ENCODE measurements at places on chromosomes 3 and 15.

DNA sequence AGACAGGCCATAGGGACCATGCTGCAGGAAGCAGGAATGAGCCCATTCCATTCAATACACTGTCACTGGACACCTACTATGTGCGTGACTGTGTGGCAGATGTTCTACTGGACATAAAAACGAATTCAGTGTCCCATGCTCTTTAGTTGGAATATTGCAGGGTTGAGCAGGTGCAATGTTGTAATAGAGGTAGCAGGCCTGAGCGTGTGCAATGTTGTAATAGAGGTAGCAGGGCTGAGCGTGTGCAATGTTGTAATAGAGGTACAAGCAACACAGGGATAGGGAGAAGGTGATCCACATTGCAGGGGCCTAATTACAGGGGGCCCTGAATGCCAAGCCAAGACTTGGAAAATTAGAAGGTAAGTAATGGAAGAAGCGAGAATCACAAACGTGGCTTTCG is 261.4 kb upstream of the HES1 start:
- no peak for DNase-seq

GRCh38 chr3:184336547-184337398 is 627 bp upstream of the FAM131A start:
- DNase-seq = no peak

- DNase-seq = no peak
Observed at GRCh38 chr3:191376516-191377141, 46.3 kb upstream of the UTS2B start.

DNA sequence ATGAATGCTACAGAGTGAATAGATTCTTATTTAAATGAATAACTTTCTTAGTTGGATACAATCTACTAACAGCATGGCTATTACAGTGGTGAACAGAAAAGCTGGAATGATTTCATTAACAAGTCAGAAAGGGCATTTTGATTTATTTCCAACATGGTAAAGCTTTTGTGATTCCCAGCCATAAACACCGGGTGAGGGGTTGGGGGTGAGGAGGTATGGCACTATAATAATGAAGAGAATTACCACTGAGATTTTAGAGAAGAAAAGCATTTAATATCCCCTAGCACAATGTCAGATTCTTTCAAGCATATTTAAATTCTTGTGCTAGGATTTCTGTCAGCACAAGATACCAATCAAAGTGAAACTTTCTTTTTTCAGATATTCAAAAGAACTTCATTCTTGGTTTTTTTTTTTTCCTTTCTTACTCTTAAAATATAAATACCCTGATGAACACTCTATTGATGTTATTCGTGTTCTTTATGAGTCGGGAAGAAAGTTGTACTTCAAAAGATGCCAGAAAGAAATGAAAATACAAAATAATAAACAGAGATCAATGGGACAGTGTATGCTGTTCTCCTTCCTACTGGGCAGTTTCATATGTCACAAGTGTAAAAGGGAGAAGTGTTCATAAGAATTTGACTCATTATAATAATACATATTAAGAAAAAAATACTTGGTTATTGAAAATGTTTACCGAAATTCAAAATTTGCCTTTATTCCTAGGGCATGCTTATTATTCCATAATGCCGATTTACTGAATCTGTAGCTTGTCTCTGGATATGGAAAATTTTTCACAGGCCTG is 522.8 kb downstream of the CADM2 start:
- DNase-seq = no peak

GRCh38 chr3:167318996-167319615 is 61.0 kb downstream of the ZBBX start:
- DNase-seq = peak; percentile 92

DNA sequence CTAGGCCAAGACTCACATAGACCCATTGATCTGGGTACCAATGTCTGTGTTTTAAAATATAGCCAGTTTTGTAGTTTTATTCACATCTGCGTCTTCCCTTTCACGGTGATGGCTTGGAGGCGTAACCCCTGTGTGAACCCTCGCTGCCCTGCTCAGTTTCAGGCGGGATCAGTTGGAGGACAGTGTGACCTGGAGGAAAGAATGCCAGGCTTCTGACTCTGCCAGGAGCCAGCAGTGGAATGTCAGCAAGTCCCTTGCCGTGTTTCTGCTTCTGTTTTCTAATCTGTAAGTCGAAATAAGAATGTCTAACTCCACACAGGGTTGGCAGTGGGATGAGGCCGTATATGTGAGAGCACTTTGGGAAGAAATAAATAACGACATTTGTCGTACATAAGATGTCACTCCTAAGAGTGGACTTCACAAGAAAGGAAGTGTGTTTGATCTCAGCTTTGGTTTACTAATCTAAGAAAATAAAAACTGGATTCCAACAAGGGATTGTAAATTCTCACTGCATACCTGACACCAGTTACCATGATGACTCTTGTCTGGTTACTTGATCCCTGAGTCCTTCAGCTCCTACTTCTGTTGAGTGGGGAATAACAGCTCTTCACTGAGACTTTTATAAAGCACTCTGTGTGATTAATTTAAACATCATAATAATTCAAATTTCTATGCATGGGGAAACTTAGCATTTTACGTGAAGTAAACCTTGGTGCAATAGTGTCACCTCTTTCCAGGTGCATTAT is 6.3 kb upstream of the CA12 start:
- no peak for DNase-seq

DNA sequence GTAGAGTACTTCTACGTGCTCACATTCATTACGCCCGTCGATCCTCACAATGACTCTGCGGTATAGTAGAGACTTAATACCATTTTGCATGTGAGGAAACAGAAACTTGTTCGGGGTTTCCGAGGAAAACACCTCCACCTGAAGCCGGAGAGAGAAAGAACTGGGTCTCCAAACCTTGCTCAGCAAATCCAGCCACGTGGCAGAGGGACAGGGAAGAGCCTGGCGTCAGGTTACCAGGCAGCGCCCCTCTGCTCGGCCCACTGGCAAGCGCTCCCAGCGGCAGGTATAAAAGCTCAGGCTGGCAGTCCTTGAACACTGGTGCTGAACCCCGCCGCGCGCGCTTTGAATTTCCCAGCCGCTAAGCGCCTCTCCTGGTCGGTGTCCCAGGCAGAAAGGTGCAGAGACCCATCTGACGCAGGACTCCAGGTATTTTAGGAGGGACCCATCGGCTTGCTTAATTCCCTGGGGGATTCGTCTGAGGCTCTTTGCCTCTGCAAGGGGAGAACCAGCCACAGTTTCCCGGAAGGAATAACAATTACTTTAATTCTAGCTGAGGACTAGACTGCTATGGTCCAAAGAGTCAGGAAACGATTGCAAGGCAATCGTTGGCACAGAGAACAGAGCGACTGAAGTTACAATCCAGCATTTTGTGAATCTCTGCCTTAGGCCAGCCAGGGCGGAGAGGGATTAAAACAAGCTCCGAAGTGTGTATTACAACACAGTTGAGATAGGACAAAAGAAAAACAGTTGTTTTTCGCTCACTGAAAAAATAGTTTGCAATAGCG is at the start of gene C2CD4A:
C2CD4A (plus strand) TSS at position 315 of the 785 bp plus-strand sequence. CDS start 637 bp downstream, outside the sequence.
- no peak for DNase-seq

DNA sequence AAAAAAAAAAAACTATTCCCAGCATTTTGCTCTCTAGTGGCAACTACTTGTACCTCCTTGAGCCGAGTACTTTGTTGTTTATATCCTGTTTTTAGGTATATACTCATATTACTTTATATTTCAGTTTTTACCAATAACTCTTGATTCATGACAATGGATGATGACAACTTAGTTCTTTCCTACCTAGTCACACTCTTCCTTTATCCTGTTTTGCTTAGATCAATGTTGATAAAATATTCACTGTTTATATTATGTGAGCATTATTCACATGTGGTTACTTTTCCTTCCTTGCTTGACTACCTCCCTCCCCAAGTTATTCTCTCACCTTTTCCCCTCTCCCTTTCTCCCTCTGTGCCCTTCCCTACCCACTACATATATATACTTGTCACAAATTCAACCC is 53.7 kb downstream of the NKIRAS1 start:
- no peak for DNase-seq

GRCh38 chr3:149634573-149634972 is 23.3 kb downstream of the WWTR1 start:
- no peak for DNase-seq

GRCh38 chr3:74055061-74055460 is 430.3 kb upstream of the PDZRN3 start:
- DNase-seq = no peak

- no peak for DNase-seq
Observed at GRCh38 chr3:32709346-32709745, 24.4 kb downstream of the CNOT10 start.

- peak; percentile 83 for DNase-seq
Observed at GRCh38 chr3:27479806-27480543, 4.2 kb downstream of the SLC4A7 start.

DNA sequence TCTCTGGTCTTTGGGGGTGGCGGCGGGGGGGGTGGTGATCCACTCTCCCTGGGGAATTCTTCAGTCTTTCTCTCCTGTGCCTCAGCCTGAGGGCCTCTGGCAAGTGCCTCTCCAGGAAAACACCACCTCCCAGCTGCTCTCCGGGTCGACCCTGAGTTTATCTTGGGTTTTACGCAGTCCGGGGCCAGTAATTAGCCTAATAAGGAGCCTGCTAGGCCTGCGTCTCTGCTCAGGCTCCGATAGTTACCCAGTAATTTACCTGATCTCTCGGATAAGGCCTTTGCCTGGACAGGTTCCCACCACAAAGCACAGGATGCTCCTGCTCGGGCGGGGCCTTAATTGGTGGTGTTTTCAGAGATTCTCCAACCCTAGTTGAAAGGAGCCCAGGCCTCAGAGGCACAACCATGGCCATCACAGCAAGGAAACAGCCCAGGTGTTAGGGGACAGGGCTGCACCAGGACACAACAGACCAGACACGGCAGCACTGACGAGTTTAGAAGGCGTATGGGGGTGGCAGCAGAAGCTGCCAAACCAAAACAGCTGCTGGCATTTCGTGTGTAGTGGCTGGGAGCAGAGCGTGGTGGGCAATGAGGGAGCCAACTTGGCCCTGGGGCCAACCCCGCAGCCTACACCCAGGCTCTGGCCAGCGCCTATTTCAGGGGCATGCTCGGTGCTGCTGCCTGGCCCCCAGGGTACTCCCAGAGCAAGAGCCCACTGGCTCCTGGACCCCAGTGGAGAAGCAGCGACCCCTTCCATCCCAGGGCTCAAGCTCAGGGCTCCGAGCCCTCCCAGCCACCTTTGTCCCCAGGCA is 71.4 kb downstream of the KLF13 start:
- DNase-seq = no peak

- no peak for DNase-seq
Observed at GRCh38 chr15:39252134-39252470, 328.8 kb upstream of the THBS1 start.

DNA sequence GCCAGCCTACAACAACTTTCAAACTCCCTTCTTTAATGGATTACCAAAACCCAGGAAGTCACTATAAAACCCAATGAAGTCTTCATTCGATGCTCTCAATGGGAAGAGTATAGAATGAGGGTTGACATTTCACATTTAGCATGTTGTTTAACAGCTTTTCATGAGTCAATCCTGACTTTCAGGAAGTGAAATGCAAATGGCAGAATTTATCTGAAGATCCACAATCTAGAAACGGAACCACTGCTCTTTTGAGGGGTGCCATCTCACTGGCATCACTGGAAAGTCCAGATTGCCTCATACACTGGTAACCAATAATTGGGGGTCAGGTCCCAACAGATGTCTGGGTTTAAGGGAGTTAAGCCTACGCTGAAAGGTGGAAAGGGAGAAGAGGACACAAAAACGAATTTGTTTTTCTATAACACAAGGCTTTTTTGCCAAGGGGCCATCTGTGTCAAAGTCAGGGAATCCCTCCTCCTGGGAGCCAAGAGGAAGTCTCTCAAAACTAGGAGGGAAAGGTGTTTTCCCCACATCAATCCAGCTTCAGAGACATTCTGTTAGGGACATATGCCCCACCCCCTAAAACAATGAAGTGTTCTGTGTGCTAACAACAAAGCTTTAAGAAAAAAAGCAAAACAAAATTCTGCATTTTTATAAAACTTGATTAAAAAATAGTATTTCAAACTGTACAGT is 12.0 kb upstream of the ATP1B3 start:
- peak; percentile 18 for DNase-seq

Measured in MV-4-11 (cell line).